ENCODE measurements at places on chromosomes 11 and 22.

GRCh38 chr11:66051371-66051765, 796 bp upstream of the SF3B2 start:
- peak overlapping the region; percentile 86 for H3K27ac ChIP-seq
- DNase-seq, result no peak
- H3K4me1 ChIP-seq, result peaks cover 23% of the 10 kb centered on the region

DNA sequence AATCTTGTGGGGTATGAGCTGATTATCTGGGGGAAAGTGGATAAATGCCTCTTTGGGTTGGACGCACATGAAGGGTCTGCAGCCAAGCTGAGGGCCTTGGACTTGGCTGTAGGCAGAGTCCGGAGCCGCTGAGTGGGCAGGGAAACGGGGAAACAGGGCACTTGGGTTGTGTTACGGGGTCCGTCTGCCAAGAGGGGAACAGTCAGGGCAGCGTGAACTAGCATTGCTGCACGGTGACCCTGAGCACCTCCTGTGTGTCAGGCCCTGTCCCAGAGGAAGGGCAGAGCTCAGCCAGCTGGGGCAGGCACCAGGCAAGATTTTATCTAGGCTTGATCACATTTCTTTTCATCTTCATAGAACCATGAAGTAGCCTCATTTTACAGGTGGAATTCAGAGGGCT, 11.9 kb downstream of the FAM83F start:
- H3K36me3 ChIP-seq, result no peaks in the 10 kb centered on the region
- peaks cover 6% of the 10 kb centered on the region for H3K4me1 ChIP-seq
- H3K27me3 ChIP-seq, result no peaks in the 10 kb centered on the region
- no peak overlapping the region for H3K4me3 ChIP-seq
- no peak for DNase-seq

- no peaks in the 10 kb centered on the region for H3K4me1 ChIP-seq
- H3K36me3 ChIP-seq, result no peaks in the 10 kb centered on the region
- no peak for DNase-seq
Measured at GRCh38 chr11:119608781-119609180, 120.2 kb downstream of the NECTIN1 start.

DNA sequence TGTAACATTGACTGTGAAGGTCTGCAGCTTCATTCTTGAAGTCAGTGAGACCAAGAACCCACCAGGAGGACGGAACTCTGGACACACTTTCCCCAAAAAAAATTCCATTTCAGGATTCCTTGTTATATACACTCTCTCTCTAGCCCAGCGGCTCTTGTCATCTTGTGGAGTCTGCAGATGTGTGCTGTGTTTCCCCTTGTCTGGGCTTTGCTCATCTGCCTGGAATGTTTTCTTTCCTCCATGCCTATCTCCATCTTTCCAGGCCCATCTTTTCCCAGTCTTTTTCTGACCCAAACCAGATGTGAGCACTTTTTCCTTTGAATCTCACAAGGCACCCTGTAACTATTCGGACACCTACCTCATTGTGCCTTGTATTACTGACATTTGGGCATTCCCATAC, 5.1 kb upstream of the DRG1 start:
- no peaks in the 10 kb centered on the region for H3K36me3 ChIP-seq
- H3K4me3 ChIP-seq, result no peak overlapping the region
- H3K4me1 ChIP-seq, result peaks cover 6% of the 10 kb centered on the region
- no peak for DNase-seq
- no peaks in the 10 kb centered on the region for H3K27me3 ChIP-seq

DNA sequence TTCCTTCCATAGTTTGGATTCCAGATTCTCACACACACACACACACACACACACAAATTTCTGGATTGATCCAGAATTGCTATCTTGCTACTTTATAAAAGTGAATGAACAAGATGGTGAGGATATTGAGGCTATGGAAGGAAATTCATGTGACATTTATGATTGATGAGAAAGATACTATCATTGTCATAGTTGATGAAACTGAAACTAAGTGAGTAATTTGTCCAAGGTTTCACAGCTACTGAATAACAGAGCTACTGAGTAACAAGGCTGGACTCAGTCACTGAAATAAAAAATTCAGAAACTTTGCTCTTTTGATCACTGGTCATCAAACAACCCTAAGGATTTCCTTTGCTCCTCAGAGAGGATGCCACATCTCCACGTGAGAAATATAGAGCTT, 16.2 kb downstream of the OR5D16 start:
- H3K36me3 ChIP-seq, result no peaks in the 10 kb centered on the region
- H3K4me3 ChIP-seq, result no peak overlapping the region
- H3K27me3 ChIP-seq, result no peaks in the 10 kb centered on the region
- H3K27ac ChIP-seq, result no peak overlapping the region
- no peak for DNase-seq

DNA sequence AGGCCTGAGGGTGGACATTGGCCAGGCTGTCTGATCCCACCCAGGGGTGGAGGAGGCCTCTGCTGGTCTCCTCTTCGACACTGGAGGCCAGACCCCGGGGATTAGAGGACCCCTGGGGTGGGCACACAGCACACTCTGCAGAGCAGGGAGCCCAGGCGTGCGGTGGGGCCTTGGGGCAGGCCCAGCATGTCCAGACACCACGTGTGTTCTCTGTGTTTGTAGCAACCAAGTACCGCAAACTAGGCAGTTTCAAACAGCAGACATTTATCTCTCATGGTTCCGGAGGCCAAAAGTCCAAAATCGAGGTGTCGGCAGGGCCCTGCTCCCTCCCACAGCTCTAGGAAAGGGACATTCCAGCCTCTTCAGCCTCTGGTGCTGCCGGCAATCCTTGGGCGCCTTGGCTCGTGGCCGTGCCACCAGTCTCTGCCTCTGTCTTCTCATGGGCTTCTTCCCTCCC, 1.5 kb downstream of the PANX2 start:
- H3K4me3 ChIP-seq, result no peak overlapping the region
- no peak for DNase-seq
- H3K36me3 ChIP-seq, result no peaks in the 10 kb centered on the region

- H3K27ac ChIP-seq, result no peak overlapping the region
- no peak overlapping the region for H3K4me3 ChIP-seq
- H3K36me3 ChIP-seq, result no peaks in the 10 kb centered on the region
- DNase-seq, result no peak
- no peaks in the 10 kb centered on the region for H3K4me1 ChIP-seq
Measured at GRCh38 chr11:12800871-12801270, 126.7 kb downstream of the TEAD1 start.

GRCh38 chr11:123510579-123510905, 80.5 kb downstream of the GRAMD1B start:
- H3K4me1 ChIP-seq, result no peaks in the 10 kb centered on the region
- H3K36me3 ChIP-seq, result no peaks in the 10 kb centered on the region
- DNase-seq, result no peak
- no peak overlapping the region for H3K27ac ChIP-seq
- no peak overlapping the region for H3K4me3 ChIP-seq

DNA sequence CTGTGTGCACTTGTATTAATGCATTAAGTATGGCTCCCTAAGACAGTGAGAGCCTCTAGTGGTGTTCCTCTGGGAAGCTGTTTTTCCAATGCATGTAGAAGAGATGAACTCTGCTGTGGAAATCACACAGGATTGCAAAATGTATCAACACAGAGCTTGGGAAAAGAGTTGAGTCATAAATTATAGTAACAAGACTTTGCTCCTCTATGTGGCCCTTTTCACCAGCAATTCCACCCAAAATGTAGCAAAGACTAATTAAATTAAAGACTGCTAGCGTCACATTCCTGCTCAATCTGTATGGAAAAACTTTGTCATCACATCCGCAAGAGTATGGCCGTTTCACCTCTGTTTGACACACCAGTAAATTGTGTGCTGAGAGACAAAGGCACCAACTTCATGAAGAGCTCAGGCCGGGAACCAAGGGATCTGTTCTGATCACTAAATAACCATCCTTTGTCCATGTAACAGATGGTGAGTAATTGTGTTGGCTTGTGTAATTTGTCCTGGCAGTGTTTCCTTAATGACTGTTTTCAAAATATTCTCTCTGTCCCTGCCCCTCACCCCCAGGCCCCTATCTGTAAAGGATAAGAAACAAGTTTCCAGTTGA, 209.2 kb upstream of the SORL1-AS1 start:
- no peak overlapping the region for H3K4me3 ChIP-seq
- no peaks in the 10 kb centered on the region for H3K27me3 ChIP-seq
- no peaks in the 10 kb centered on the region for H3K4me1 ChIP-seq
- DNase-seq, result no peak

DNA sequence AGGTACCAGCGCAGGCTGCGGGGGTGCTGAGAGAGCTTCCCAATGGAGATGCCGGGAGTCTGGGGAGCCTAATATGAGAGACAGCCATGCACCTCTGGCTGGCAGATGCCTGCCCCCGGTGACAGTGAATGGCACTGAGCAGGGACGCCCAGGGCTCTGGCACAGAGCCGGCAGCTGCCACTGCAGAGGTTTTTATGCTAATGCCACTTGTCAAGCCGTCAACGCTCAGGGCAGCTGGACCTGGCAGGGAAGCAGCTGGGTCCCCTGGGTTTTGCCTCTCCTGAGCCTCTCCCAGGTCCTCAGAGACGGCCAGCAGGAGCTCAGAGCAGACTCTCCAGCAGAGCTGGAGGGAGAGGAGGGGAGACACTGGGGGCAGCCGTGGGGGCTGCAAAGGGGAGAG, 573.6 kb downstream of the BUD13 start:
- H3K27me3 ChIP-seq, result no peaks in the 10 kb centered on the region
- no peaks in the 10 kb centered on the region for H3K36me3 ChIP-seq

DNA sequence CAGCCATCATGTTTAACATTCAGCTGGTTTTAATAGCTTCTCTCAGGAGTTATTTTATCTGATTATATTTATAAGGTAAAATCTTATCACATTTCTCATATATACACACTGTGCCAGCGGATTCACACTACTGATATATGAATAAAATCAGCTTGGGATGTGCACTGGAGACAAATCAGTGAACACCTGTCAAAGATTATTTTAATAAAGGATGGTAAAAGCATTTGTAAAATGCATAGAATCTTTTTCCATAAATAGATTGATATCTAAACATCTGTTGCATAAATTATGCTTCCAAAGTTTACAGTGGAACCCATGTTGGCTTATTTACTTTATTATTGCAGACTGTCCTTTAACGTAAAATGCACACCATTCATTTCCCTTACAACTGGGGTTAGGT, 1125.8 kb upstream of the CNTN5 start:
- no peak for DNase-seq
- H3K4me1 ChIP-seq, result no peaks in the 10 kb centered on the region
- H3K27ac ChIP-seq, result no peak overlapping the region
- no peak overlapping the region for H3K4me3 ChIP-seq

DNA sequence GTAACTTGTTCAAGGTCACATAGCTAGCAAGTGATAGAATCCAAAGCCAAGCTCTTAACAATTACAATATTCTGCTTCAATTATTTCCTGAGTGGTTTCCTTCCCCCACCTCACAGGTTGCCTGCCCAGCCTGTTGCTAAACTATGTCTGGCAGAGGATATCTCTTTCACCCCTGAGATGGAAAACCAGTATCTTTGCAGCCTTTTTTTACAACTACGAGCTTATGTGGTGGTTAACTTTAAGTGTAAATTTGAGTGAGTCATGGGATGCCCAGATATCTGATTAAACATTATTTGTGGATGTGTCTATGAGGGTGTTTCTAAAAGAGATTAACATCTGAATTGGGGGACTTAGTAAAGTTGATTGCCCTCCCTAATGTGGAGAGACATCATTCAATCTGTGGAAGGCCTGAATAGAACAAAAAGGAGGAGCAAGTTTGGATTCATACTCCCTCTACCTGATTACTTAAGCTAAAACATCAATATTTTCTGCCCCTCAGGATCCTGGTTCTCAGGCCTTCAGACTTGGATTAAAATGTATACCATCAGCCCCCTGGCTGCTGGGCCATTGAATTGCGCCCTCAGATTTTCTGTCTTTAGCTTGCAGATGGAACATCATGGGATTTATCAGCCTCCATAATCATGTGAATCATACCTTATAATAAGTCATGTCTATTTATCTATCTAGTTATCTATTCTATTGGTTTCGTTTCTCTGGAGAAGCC, 911.9 kb downstream of the METTL15 start:
- no peak overlapping the region for H3K27ac ChIP-seq
- no peaks in the 10 kb centered on the region for H3K36me3 ChIP-seq
- H3K4me3 ChIP-seq, result no peak overlapping the region
- H3K27me3 ChIP-seq, result no peaks in the 10 kb centered on the region
- DNase-seq, result no peak

GRCh38 chr11:86274503-86274902, 27.5 kb upstream of the HIKESHI start:
- peaks cover 19% of the 10 kb centered on the region for H3K36me3 ChIP-seq
- H3K27me3 ChIP-seq, result no peaks in the 10 kb centered on the region
- no peak for DNase-seq
- H3K4me3 ChIP-seq, result no peak overlapping the region
- no peaks in the 10 kb centered on the region for H3K4me1 ChIP-seq

DNA sequence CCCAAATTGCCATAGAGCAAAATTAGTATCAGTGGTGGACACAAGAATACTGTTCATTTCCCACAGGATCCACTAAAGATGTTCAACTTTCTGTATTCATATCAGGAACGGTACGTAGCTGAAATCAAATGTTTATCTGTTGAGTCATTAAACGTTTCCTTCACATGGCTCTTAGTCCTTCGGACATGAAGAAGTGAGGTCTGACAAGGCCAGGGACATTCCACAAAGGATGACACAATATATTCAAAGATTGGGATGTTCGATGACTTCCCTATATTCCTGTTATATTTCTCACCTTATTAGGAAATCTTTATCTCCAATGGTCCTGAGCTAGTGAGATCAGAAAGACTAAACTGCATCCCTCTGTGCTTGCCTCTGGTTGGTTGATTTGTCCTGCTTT, 129.0 kb downstream of the ETS1 start:
- peaks cover 72% of the 10 kb centered on the region for H3K36me3 ChIP-seq
- no peak for DNase-seq
- H3K27ac ChIP-seq, result no peak overlapping the region
- H3K4me3 ChIP-seq, result no peak overlapping the region

- H3K27ac ChIP-seq, result no peak overlapping the region
- no peak for DNase-seq
- H3K4me3 ChIP-seq, result no peak overlapping the region
- H3K27me3 ChIP-seq, result no peaks in the 10 kb centered on the region
Measured at GRCh38 chr22:35970616-35971455, 57.8 kb downstream of the RBFOX2 start.

- no peak overlapping the region for H3K4me3 ChIP-seq
- DNase-seq, result no peak
- H3K4me1 ChIP-seq, result no peaks in the 10 kb centered on the region
- H3K27ac ChIP-seq, result no peak overlapping the region
- no peaks in the 10 kb centered on the region for H3K36me3 ChIP-seq
Measured at GRCh38 chr11:12815931-12816494, 141.8 kb downstream of the TEAD1 start.

DNA sequence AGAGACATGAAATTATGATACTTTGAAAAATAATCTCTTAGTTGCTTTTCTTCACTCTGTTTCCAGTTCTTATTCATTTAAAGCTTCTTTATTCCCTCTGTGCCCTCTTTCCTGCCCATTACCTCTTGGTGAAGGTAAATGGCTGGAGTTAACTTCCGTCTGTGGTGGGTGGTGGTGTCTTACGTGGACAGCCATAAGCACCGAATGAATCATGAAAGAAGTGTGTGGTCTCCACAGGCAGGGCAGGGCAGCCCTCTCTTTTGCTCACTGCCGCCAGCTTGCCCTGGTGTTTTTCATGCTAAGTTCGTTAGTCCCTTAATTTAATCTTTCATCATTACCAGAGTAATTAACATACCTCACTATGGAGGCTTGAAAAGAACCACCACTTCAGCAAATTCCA, 98.7 kb upstream of the SORL1-AS1 start:
- no peak overlapping the region for H3K4me3 ChIP-seq
- H3K36me3 ChIP-seq, result peaks cover 59% of the 10 kb centered on the region
- no peak for DNase-seq
- H3K27ac ChIP-seq, result no peak overlapping the region
- peaks cover 3% of the 10 kb centered on the region for H3K4me1 ChIP-seq

- H3K36me3 ChIP-seq, result no peaks in the 10 kb centered on the region
- no peak for DNase-seq
- H3K27ac ChIP-seq, result peak overlapping the region; percentile 33
- H3K4me3 ChIP-seq, result no peak overlapping the region
Measured at GRCh38 chr11:34809191-34810106, 106.7 kb downstream of the APIP start.

All from CD8-positive, alpha-beta memory T cell (primary cell).